ENCODE measurements at places on chromosomes 7 and 10. TPM values are rescaled to one million over a fixed set of nuclear protein-coding genes. Genes with fewer than 3 reads are reported as not detected.

IGF2BP3 gene
- polyA plus RNA-seq: 5.4 TPM

CPN1 gene
- not detected for polyA plus RNA-seq

CFAP58 gene
- polyA plus RNA-seq: not detected

OGDHL gene
- not detected for polyA plus RNA-seq

FAM241B gene
- 1.2 TPM for polyA plus RNA-seq

HSPA12A gene
- polyA plus RNA-seq: 6.7 TPM

CALCR gene
- not detected for polyA plus RNA-seq

PDE6C gene
- not detected for polyA plus RNA-seq

PPP1R17 gene
- not detected for polyA plus RNA-seq

DLG5 gene
- 0.10 TPM for polyA plus RNA-seq

AGBL3 gene
- 1.3 TPM for polyA plus RNA-seq

All from IgD-negative memory B cell (primary cell).